Pons (tissue), 1 donor: ENCODE measurements at places on chromosomes 16 and 17.
A peak's percentile ranks its signal among the peaks of the same experiment; 100 is the strongest.

GRCh38 chr17:67633751-67634211 is 84.0 kb upstream of the NOL11 start:
- DNase-seq = no peak

GRCh38 chr17:81277421-81277820 is 17.7 kb downstream of the SLC38A10 start:
- DNase-seq = peak; percentile 44

DNA sequence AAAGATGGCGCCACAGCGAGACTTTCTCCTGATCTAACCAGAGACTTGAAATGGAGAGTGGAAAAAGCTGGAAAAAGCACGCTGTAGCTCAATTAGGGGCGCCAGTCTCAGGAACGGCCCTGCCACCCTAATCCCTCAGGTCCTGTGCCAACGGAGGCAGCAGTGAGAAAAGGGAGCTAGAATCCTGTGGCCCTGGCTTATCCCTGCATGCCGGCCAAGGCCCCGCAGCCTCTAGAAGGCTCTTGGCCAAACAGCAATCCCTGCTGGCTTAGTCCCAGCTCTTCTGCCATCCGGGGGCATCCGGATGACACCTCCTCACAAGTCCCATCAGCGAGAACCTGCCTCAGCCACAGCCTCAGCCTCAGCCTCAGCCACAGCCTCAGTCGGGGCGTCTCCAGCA is 69.8 kb downstream of the MRM3 start:
- DNase-seq = no peak

DNA sequence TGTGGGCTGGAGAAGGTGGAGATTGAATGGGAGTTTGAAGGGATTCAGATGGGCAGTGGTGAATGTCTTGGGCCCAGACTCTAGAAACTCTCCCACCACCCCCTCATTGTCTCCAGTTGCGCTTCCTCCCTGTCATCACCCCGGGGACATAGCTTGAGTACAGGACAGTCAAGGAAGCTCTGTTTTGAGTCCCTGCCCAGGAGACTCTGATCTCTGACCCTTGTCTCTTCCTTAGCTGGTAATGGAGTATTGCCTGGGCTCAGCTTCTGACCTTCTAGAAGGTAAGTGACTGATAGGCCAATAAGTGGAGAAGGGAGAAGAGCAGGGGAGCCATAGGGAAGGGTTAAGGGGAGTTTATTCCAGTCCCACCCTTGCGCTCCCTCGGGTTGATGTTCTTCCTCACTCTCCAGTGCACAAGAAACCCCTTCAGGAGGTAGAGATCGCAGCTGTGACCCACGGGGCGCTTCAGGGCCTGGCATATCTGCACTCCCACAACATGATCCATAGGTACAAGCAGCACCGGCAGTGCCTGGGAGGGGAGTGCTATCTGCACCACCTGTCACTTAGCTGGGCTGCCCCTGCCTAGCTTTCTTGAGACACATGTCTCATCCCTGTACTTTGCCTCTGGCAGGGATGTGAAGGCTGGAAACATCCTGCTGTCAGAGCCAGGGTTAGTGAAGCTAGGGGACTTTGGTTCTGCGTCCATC is 5.0 kb downstream of the TAOK2 start:
- DNase-seq = no peak

GRCh38 chr16:80564394-80564793 is 23.6 kb downstream of the DYNLRB2 start:
- no peak for DNase-seq

- no peak for DNase-seq
Measured at GRCh38 chr16:21321736-21322135, 43.6 kb upstream of the CRYM start.

DNA sequence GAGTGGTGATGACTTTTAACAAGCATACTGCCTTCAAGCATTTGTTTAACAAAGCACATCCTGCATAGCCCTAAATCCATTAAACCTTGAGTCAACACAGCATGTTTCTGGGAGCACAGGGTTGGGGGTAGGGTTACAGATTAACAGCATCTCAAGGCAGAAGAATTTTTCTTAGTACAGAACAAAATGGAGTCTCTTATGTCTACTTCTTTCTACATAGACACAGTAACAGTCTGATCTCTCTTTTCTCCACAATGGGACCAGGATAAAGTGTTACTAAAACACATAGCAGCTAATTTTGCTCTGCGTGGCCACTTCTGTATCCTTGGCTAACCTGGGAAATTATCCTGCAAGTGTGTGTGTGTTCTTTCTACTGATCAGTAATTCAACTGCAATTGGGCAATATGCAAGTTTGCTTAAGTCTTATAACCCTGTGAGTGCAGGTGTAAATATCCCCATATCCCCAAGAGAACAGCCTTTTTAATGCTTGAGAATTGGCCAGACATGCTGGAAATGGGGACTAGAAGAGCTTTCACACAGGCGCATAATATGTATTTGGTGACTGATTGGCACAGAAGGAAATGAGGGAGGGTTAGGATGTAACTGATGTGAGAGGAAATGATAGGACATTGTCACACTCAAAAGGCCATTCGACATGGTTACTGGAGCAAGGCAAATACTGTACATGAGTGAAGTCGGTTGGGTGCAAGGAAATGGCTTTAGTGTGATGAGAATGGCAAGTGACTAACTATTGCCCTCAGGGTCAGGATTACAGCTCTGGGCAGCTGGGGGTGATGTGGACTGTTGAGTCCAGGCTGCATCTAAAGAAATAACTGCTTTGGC is 10.8 kb upstream of the ANKS4B start:
- no peak for DNase-seq

- DNase-seq = no peak
Measured at GRCh38 chr16:83475108-83475507, 332.7 kb upstream of the HSBP1 start.

DNA sequence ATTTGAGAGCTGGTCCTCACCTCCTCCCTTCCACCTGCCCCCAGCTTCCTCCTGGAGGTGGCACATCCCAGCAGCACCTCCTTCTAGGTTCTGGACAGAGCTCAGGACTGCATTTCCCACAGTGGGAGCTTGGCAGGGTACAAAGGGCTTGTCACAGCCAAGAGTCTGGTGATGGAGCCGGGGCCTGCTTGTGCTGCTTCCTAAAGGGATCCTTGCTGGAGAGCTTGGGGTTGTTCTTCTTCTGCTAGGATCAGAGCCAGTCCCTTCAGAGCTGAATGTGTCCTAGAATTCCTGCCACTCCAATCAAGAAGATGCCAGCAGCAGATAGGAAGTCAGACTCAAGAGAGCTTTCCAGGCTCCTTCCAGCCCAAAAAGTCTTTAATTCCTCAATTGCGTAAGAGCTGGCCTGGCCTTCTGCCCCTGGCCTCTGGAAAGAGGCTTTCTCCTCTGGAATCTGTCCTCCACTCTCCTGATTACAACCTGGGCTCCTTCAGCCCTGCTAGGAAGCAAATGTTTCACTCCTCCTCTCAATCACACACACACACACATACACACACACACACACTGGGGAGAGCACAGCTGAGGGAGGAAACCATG is 4.4 kb downstream of the CD300E start:
- no peak for DNase-seq

GRCh38 chr16:5024632-5025031 is 9.1 kb downstream of the NAGPA start:
- DNase-seq = peak; percentile 42

- no peak for DNase-seq
Measured at GRCh38 chr17:2710803-2711607, 559 bp downstream of the CLUH start.

GRCh38 chr17:50102164-50102991 is 7.2 kb downstream of the PDK2 start:
- DNase-seq = peak; percentile 34

- no peak for DNase-seq
Measured at GRCh38 chr16:58041628-58041955, 16.0 kb downstream of the MMP15 start.

GRCh38 chr16:14405611-14406537 is 224.2 kb downstream of the PARN start:
- DNase-seq = no peak

GRCh38 chr16:88303890-88304819 is 78.6 kb upstream of the ZNF469 start:
- DNase-seq = no peak

- no peak for DNase-seq
Measured at GRCh38 chr17:30347488-30347887, 13.6 kb upstream of the TMIGD1 start.

- DNase-seq = peak; percentile 8
Measured at GRCh38 chr17:74569020-74570003, 2.0 kb upstream of the CD300H start.

DNA sequence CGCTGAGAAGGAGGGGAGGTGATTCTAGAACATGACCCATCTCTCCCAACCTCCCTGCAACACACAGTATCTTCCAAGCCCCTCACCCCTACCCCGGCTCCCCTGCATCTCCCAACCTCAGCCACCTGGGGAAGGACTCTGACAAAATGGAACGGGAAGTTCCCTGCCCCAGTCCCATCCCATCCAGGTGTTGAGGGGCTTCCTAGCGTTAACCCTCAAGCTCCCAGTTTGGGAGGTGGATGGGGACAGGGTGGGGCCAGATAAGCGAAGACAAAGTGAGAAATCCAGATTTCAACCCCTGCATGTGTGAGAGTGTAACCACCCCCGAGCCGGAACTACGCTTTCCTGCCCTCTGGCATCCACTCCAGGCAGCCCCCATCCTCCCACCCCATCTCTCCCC is 1.8 kb downstream of the ZSCAN10 start:
- DNase-seq = no peak

- DNase-seq = no peak
Measured at GRCh38 chr17:77572851-77573250, 385.7 kb upstream of the TNRC6C start.

GRCh38 chr17:66275651-66276050 is 26.8 kb upstream of the PRKCA start:
- DNase-seq = no peak

DNA sequence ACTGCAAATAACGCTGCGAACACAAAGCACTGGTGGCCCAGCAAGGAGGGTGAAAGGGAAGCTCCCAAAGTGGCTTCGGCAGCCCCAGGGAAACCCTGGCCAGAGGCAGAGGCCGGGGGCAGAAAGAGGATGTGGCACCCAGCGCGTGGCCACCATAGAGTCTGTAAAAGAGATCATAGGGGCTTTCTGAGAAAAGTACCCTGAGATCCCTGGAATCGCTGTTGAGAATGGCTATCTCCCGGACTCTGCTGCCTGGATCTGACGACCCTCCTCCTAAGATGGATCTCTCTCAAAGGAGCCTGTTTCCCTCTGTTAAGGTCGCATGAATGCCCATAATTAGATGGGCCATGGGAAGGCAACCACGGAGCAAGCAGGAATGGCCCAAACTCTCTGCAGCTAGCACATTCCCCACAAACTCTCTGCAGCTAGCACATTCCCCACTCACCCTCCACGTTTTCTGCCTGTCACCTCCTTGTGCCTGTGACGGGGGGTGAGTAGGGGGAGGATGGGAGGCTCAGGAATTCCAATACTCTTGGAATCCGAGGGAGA is 364.4 kb downstream of the XYLT1 start:
- DNase-seq = no peak

GRCh38 chr16:2981899-2982250 is 1.6 kb upstream of the PKMYT1 start:
- DNase-seq = no peak

DNA sequence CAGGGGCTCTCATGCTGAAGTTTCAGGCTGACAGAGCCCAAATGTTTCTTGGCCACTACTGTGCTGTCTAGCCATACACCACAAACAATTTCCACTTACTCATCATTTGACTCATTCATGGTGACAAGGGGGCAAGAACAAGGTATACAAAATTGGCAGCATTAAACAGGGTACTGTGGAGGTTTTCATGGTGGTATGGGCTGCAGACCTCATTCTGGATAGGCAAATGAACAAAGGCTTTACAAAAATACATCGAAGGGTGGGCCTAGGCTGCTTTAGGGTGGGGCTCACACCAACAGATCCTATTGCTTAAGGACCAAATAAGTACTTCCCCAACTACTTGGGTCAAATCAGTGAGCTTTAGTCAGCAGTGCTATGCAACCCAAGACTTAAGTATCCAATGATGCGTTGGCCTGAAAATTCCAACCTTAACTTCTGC is 53.0 kb downstream of the N4BP1 start:
- no peak for DNase-seq

- no peak for DNase-seq
Measured at GRCh38 chr17:37701496-37701898, 43.4 kb downstream of the HNF1B start.

DNA sequence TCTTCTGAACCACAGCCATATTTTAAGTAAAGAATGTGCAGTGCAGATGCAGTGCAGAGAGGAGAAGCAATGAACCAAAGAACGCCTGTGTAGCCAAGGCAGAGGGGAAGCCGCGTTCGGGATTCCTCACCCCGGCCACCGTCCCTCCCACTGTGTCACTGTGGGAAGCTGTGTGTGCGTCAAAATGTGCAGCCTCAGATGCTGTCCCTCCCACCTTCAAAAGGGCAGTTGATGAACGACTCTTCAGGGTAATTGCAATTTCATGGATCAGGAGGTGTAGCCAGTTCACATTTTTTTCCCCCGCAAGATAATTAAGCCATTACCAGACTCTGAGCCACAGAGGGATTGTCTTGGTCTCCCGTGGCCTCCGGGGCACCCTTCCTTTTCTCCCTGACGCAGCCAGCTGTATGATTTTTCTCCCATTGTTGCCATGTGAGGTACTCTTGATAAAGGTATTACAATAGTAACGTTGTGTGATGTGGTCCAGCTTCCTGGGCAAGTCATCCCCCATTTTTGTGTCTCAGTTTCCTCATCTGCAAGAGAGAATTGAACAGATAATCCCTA is 190.0 kb downstream of the FOXL1 start:
- no peak for DNase-seq

DNA sequence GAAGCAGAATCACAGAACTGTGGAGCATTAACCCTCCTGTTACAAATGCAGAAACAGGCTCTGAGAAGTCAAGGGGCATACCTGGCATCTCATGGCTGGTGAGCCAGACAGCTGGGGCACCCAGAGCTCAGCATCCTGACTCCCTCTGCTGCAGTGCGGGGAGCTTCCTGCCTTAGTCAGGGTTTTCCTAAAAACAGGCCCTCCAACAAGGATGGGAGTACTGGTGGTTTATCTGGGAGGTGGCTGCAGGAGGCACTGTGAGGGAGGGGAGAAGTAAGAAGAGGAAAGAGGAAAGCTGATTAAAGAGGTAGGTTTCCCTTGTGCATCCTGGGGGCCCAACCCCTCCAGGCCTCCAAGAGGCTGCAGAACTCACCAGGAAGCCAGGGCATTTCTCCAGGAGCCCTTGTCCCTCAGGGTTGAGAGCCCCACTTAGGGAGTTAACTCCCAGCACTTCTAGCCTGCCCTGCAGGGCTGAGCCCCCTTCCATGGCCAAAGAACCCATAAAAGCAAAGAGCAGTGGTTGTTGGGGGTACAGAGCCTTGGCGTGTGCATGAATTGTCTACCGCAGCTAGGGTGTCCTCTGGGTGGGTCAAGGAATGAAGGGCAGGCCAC is 261.5 kb upstream of the RPL38 start:
- no peak for DNase-seq

GRCh38 chr17:53932386-53932785 is 109.7 kb downstream of the KIF2B start:
- no peak for DNase-seq

- DNase-seq = no peak
Measured at GRCh38 chr17:2253362-2253761, 50.2 kb downstream of the SMG6 start.
